Ovary (tissue), 10 donors: ENCODE measurements at places on chromosomes 13 and 19. TPM values are rescaled to one million over a fixed set of nuclear protein-coding genes. Genes with fewer than 3 reads are reported as not detected.

DNA sequence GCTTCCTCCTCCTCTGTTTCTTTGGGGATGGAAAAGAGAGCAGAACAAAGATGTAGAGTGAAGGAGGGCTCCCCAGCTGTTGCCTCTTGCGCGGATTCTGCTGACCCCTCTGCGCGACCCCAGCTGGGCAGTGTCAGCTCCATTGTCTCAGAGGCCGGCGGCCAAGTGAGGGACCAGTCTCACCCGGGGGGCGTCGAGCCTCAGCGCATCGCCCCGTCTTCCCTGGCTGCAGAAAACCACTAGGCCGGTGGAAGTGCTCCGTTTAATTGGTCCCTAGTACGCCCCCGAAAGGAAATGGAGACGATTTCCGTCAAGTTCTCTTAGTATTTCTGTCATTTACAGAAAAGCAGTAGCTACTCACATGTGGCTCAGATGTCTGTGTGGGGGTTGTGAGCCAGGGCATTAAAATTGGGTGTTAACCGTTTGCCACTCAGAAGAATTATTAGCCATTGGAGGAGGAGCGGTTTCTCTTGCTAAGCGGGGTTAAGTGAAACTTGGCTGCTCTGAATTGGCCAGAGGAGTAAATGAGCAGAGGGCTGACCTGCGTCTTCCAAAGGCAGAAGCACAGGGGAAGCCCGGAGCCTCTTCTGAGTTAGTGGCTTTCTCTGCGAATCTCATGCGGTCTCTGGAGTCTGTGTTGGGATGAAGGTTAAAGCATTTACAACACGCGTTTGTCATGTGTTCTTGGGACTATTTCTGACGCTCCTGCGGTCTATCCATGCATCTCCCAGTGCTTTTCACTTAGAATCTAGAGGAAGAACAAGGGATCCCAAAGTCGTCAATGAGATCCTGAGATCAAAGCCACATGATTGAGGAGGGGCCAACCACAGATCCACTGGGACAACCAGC is 132.8 kb upstream of the MYO16 start:
- DNase-seq, result no peak

DNA sequence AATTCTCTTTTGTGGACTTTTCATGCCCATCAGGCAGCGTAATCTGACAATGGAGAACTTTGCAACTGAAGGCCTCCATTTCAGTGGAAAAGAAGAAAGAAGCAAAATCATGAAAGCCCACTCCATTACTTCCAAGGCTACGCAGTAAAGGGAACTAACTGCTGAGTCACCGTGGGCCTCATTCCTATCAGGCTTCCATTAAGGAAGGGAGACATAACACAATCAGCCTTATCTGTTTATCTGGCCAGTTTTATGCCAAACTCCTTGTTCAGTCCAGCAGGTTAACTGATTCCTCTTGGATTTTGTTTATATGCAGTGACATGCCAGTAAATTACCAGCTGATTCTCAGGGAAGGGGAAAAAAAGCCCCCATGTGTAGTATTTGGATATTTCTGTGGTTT is 56.8 kb upstream of the KATNAL1 start:
- DNase-seq, result no peak

GRCh38 chr13:35891507-35892441 is 239.4 kb downstream of the DCLK1 start:
- no peak for DNase-seq

GRCh38 chr13:29887686-29888085 is 37.3 kb upstream of the UBL3 start:
- no peak for DNase-seq

- no peak for DNase-seq
Observed at GRCh38 chr19:41166944-41167804, 25.8 kb upstream of the CYP2S1 start.

- peak; percentile 40 for DNase-seq
Observed at GRCh38 chr13:93226623-93227279, at the start of gene GPC6. Gene GPC6 (plus strand): TSS chr13:93226807.

- DNase-seq, result peak; percentile 85
Observed at GRCh38 chr19:50357178-50358100, 8.0 kb downstream of the NAPSA start.

Gene ZNF578
- 4.1 TPM for total RNA-seq

Gene MISP3
- 0.48 TPM for total RNA-seq

Gene LIM2
- not detected for total RNA-seq

Gene ZNF331
- 108 TPM for total RNA-seq

Gene ITM2B
- total RNA-seq, result 635 TPM
